Esophagus mucosa (tissue), 1 donor: ENCODE measurements at places on chromosomes 5 and 9.

DNA sequence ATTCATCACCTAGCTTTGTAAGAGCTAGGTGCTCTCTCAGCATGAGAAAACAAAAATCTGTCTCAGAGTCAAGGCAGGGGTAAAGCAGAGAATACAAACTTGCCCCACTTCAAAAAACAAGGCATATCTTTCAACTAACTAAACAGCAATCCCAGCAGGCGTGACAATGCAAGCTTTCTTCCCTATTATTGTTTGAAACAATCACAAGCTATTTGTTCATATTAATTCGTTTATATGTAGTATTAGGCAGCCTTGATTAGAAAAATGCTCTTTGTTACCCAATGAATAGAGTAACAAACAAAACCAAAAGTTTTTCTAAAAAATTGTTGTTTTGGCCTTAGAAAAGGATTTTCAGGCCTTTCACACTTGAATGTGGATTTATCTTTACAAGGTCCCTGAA lies 71.1 kb downstream of the LPAR1 start:
- ATAC-seq: no peak

- no peak for ATAC-seq
Observed at GRCh38 chr5:140227046-140227445, 52.1 kb downstream of the CYSTM1 start.

DNA sequence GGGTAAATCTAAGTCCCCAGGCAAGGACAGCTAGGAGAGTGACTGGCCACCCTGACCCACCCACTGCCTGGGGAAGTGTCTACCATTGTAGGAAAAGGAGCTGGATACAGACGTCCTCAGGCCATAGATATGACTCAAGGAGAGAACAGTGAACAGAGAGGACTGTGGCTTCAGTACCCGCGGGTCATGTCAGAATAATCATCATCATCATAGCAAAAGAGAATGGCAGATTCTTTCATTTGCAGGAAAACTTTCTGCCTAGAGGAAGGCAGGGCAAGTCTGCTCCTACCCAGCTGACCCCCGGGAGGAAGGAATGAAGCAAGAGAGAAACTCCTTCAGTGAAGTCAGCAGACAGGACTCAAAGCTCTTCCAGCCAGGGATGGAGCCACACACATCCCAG lies 52.2 kb upstream of the UBTD2 start:
- no peak for ATAC-seq

DNA sequence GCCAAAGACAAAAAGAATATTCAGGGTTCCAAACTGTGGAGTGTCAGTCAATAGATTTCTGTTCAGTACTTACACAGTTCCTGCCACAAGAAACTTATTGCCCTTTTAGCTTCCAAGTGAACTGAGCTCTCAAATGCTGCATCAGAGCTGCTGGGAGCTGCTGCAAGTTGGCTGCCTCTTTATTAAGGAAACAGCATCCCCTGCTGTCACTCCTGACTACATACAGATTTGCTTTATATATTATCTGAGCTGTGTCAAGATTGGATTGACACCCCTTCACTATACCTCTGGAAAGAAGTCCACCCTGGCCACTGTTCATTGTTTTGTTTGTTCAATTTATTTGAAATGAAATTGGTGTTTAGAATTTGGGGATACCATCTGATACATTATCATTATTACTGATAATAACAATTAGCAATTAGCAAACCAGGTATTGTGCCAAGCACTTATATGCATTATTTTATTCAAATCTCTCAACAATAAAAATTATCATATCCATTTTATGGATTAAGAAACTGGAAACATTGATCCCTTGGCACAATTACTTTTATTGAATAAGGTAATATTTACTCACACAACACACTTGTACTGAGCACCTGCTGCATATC lies 16.4 kb upstream of the C5orf58 start:
- ATAC-seq: peak; percentile 42

- ATAC-seq: peak; percentile 98
Observed at GRCh38 chr5:68456756-68457217, 241.2 kb downstream of the PIK3R1 start.

DNA sequence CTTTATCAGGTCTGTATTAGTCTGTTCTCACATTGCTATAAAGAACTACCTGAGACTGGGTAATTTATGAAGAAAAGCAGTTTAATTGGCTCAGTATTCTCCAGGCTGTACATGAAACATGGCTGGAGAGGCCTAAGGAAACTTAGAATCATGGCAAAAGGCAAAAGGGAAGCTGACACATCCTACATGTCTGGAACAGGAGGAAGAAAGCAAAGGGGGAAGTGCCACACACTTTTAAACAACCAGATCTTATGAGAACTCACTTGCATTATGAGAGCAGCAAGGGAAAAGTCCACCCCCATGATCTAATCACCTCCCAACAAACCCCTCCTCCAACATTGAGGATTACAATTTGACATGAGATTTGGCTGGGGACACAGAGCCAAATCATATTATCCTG lies 132.1 kb downstream of the PCSK1 start:
- ATAC-seq: no peak

- no peak for ATAC-seq
Observed at GRCh38 chr9:4689021-4689420, 9.7 kb downstream of the CDC37L1 start.
